Astrocyte (in vitro differentiated cells and primary cell): ENCODE measurements at places on chromosomes 16 and 17.

DNA sequence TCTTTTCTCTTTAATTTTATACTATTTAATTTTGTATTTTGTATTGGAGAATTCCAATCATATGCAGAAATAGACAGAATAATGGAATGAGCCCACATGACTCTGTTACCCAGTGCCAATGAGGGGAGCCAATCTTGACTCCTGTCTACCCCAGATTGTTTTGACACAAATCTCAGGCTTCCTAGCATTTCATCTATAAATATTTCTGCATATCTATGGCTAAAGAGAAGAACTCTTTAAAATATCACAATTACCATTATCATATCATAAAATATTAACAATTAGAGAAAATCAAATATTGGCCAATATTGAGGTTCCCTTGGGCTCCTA is 23.7 kb downstream of the ATP2C2 start:
- DNase-seq, result no peak

- DNase-seq, result no peak
Measured at GRCh38 chr16:67254801-67255552, 6.2 kb downstream of the SLC9A5 start.

DNA sequence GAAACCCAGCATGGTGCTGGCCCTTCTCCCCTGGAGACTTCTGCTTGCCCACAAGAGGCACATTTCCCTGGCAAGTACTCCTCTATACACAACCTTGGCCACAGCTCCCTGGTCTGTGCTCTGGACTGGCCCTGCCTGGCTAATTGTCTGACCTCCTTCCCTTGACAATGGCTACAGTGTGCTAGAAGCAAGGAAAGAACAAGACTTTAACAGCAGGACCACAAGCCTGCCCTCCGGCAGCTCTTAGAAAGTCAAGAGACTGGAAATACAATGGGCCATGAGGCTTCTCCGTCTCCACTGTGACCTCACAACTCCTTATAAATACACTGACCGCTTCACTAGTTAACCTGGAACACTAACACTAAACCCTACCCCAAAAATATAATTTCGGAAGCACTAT is 36.7 kb downstream of the LIG3 start:
- DNase-seq, result no peak

- DNase-seq, result no peak
Measured at GRCh38 chr17:82823004-82823403, 16.8 kb downstream of the ZNF750 start.

- peak; percentile 69 for DNase-seq
Measured at GRCh38 chr17:77254951-77255825, 114.4 kb downstream of the SEC14L1 start.

GRCh38 chr16:72959301-72959996 is 88.5 kb downstream of the ZFHX3 start:
- DNase-seq, result no peak

DNA sequence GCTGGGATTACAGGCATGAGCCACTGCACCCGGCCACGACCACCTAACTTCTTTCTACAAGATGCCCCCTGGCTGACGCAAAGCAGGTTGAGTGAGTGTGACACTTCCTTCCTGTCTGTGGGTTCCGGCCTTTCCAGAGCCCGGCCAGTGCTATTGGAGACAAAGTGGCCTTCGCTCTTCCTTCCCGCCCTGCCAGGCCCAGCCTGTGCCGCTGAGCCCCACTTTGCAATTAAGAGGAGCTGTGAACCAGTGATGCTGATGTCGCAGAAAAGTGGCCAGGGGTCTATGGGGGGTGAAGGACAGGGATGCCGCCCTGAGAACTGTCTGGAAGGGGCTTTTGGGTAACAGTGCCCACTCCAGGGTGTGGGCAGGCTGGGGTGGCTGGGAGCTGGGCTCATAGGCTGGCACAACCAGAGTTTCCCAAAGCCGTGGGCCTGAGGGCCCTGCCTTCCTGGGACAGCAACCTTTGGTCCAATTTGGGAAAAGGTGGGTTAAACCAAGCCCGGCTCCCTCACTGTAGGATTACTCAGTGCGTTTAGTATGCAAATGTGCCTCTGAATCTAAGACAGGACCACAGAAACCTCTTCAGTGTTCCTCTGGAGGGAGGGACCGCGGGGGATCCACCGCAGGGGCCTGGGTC is 174.9 kb downstream of the SEC14L1 start:
- DNase-seq, result no peak

GRCh38 chr17:78819806-78820792 is 20.5 kb downstream of the USP36 start:
- DNase-seq, result no peak

DNA sequence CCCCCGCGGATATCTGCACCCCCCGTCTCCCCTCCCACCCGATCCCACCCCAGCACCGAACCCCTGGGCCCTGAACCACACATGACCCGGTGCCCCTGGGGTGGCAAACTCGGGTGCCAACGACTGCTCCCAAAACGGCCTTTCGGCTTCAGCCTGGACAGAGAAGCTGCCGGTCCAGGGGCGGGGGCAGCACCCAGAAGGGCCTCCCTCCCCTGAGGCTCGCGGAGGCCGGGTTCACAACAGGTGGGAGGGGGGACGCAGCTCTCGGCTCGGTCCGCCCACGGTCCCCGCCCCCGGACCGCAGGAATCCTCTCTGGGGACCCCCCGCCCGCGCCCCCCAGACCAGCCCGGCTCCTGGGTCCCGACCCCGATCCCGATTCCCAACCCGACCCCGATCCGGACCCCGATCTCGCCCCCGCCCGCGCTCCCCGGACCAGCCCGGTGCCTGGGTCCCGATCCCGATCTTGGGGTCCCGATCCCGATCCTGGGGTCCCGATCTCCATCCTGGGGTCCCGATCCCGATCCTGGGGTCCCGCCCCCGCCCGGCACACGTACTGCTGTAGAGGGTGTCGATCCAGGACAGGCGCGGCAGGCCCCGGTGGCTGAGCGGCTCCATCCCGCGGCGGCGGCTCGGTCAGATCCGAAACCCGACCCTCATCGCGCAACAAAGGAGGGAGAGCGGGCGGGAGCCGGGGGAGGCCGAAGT is 516 bp downstream of the ABR start:
- no peak for DNase-seq
